ENCODE measurements at places on chromosomes 6 and 20. TPM values are rescaled to one million over a fixed set of nuclear protein-coding genes. Genes with fewer than 3 reads are reported as not detected.

DNA sequence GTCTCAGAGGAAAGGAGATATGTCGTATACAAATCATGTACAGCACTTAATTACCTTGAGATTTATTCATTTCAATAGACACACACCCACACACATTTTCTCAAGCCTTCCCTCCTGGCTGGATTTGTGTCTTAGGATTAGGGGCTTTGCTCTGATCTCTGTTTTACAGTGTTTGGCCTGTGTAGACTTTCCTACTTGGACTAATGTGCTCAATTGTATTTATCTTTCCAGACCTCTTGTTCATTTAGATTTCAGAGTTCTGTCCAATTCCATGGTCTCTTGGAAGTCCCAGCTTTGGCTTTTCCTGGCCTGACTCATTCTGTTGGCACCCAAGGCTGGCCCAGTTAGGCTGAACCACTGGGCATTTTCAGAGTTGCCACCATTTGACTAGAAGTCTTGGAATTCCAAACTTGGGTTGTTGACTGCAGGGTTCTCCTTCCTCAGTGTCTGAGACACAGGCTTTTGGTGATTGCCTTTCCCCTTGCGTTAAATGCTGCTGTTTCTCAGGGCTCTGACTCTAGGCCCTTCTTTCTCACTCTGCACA lies 8.9 kb upstream of the RFPL4B start:
- no peak for DNase-seq

DNA sequence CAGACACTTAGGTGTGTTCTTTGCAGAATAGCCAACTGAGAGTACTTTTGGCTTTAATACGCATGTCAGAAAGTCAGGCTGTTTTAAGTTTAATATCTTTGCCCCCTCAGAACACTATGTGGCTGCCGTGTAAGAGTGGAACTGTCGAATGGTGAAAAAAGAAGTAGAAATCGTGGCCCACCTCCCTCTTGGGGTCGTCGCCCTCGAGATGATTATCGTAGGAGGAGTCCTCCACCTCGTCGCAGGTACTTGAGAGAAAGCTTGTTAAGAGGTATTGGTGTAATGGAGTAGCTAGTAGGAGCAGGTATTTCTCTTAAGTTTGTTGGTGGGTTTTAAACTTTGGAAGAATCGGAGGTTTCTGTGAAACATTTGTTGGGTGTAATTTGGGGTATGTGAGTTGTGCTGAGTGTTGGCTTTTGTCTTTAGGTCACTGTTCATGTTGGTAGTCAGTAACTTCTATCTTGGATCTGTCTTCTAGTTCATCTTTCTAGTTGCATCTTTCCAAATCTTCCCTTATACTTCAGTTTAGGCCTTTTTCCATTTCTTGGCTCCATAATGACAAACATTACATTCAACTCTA lies 4.7 kb downstream of the SRSF3 start:
- DNase-seq, result no peak

DNA sequence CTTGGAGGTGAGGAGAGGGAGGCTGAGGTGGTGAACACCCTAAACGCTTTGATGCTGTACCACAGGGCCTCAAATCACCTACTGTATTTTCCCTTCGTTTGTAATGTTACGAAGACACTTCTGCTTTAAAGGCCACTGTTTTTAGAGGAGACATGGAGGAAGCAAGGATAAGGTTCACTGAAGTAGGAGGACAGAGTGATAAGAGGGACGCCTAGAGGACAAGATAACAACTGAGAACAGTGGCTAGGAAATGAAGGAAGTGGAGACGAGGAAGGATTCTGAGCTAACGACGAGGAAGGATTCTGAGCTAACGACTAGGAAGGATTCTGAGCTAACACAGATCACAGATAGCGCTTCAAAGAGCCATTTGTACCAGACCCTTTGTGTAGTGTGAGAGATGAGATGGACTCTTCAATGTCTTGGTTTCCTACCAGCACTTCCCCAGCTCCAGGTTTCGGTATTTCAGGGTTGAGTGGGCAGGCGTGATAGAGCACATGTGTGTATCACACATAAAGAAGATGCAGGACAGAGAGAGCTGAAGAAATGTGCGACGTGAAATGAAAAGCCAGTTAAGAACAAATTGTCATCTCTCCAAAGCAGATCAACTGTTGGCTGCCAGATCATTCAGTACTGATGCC lies 7.5 kb downstream of the SF3B5 start:
- no peak for DNase-seq

DNA sequence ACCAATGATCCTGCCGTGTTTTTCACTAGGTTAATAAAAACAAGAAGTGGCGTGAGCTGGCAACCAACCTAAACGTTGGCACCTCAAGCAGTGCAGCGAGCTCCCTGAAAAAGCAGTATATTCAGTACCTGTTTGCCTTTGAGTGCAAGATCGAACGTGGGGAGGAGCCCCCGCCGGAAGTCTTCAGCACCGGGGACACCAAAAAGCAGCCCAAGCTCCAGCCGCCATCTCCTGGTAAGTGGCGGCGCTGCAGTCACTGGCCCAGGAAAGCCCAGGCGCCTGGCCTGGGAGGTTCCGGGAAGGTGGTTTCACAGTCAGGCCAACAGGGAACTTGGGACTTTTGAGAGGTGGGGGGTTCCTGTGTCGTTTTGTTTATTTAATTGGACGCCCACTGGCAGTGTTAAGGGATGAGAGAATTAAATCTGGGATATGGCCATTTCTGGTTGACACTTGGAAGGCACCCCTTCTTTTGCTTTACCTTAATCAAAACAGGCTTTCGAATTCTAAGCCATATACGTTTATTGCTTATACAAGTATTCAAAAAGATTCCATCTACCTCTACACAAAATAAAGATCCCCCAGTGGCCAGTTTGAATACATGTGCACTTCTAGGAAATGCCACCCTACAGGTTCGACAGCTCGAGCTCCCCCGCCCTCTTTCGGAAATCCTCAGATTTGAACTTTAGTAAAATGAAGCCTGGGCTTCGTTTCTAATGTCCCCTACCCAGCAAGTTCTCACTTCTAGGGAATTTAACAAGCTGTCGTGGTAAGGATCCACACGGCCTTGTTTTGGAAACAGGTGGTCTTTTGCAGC lies 138.9 kb downstream of the TMEM242 start:
- no peak for DNase-seq

GRCh38 chr6:12748815-12749521 lies 32.4 kb downstream of the PHACTR1 start:
- DNase-seq, result no peak

The NFKBIL1 gene
- polyA plus RNA-seq, result 36.9 TPM

The RRAGD gene
- polyA plus RNA-seq, result 8.4 TPM

GRCh38 chr20:576156-576555 lies 32.6 kb upstream of the CSNK2A1 start:
- DNase-seq, result no peak

The IL20RA gene
- 2.1 TPM for polyA plus RNA-seq

- no peak for DNase-seq
Observed at GRCh38 chr20:63850689-63851547, 10.4 kb upstream of the ABHD16B start.

DNA sequence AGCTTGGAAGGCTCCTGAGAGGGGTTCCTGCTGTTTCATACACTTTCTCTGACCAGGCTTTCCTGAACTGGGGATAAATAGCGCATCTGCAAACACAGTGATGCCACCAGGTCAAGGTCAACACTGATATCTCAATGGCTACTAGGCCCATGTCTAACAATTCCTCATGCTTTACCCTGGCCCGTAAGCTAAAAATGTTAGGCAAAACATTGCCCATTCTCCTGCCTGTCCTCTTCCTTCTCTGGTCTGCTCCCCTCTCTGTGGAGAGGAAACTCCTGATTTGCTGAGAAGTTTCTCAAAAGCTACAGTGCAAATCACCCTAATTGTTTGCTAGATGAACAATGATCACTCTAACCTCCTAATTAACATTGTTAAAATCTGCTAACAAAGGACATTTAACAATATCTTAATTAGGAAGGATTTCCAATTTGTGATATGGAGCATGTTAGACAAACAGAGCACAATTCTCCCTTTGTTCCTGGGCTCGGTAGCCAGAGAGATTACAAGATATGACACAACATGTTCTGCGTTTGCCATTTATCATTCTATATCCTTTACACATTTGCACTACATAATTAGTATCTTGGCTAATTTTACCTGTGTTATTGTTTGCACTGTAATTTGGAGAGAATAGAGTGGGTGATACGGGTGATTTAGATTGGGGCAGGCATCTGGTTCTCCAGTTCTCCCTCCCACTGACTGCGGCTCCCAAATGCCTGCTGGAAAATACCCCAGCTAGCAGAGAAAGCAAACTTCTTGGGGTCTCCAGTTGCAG lies 266.8 kb downstream of the CD83 start:
- DNase-seq, result no peak

- DNase-seq, result no peak
Observed at GRCh38 chr6:166476634-166477215, 94.0 kb upstream of the MPC1 start.
